ENCODE measurements at places on chromosomes 1 and 21.

- DNase-seq = no peak
Measured at GRCh38 chr1:22800629-22801028, 90.0 kb downstream of the EPHB2 start.

DNA sequence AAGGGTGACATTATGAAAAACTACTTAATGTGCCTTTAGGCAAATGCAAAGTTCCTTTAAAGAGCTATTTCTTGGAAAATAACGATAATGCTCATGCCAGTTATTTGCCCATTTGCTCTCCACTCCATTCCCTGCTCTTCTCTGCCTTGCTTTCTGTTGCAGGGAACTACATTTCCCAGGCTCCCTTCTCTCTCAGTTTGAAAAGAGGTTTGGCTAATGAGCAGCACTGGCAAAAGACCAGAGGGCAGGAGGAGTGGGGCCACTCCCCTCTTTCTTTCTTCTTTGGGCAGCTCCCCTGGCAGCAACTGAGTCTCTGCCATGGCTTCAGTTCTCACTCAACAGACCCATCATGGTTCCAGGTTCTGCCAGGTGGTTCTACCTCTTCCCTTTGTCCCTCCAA, 130.5 kb downstream of the RWDD3 start:
- no peak for DNase-seq

DNA sequence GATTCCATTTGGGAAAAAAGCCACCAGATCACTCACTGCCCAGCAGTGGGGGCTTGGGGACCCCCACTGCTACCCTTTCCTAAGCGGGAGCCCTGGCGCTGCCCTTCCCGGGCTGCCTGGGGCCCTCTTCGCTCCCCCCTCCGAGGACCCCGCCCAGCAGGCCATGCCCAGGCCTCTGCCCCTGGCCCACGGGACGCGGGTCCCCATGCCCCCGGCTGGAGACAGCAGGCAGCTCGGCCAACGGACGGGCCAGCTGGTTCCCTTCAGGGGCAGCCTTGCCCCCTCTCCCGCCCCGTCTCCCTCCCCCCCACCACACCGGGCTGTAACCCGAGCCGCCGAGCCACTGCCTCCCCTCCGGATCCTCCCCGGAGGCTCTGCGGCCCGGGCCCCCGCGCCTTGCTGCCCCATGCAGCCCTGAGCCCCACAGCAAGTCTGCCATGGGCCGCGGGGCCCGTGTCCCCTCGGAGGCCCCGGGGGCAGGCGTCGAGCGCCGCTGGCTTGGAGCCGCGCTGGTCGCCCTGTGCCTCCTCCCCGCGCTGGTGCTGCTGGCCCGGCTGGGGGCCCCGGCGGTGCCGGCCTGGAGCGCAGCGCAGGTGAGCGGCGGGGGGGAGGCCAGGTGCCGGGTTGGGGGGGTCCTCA, at the start of gene MMP23B:
Gene MMP23B, plus strand, starts transcription at position 392 of the 639 bp plus-strand sequence. Its CDS starts 46 bp downstream, at position 438.
- DNase-seq = no peak

GRCh38 chr1:245488346-245489129, 333.8 kb downstream of the KIF26B start:
- no peak for DNase-seq

GRCh38 chr1:15181564-15181963, 28.0 kb downstream of the TMEM51 start:
- DNase-seq = no peak

DNA sequence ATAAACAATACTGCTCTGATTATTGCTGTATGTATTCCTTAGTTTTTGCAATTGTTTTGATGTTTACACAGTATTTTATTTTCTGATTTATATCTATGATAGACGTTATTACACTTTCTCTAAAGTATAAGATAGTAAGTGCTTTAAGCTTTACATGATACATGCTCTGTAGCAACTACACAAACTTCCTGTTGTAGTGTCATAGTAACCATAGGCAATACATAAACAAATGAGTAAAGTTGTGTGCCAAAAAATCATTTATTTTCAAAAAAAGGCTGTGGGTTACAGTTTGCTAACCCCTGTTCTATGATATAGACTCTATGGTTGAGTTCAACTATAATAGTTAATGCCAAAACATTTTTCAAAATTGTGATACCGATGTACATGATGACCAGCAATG, 1156.4 kb downstream of the AMY1C start:
- no peak for DNase-seq

DNA sequence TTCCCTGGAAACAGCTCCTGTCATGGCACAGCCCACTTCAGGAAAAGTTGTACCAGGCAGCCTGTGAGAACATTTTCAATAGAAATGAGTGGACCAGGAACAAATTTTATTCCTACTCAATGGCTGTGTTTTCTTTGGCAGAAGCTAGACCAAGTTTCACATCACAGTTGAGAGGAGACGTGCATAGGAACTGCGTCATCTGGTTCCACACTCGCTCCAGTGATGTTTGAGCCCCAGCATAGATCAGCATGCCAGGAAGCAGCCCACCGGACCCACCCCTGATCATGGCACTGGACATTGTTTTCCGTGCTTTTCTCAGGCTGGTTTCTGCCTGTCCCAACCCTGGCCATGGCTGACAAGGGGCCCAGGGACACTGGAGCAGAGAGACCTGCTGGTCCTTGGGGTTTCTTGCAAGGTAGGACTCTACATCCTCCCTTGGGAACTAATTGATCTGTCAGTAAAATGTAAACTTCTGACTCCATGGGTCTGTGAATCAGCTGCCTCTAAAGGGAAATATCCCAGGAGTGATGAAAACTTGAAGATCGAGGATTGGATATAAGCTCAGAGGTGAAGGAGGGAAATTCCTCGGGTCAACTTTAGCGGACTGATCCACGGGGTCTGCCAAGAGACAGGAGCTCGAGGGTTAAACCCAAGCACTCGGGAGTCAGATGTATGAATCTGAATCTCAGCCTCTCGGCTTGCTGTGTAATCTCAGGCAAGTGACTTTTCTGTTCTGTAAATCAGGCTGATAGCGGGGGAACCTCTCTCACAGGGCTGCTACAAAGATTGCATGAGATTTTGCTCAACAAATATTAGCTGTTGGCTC, 35.7 kb downstream of the NEK2 start:
- no peak for DNase-seq

Measured in GM20000 (cell line).